Right cardiac atrium (tissue), 5 donors: ENCODE measurements at places on chromosomes 5 and 9. TPM values are rescaled to one million over a fixed set of nuclear protein-coding genes. Genes with fewer than 3 reads are reported as not detected.

FUT7 gene
- total RNA-seq, result not detected

PCDHB10 gene
- 1.4 TPM for total RNA-seq

FOXD4L6 gene
- total RNA-seq, result not detected

FOXB2 gene
- total RNA-seq, result not detected

PCDHGA3 gene
- total RNA-seq, result 7.7 TPM
